ENCODE measurements at places on chromosomes 7 and 10.

GRCh38 chr7:102933763-102934162 is 21.0 kb downstream of the LRRC17 start:
- DNase-seq = no peak

DNA sequence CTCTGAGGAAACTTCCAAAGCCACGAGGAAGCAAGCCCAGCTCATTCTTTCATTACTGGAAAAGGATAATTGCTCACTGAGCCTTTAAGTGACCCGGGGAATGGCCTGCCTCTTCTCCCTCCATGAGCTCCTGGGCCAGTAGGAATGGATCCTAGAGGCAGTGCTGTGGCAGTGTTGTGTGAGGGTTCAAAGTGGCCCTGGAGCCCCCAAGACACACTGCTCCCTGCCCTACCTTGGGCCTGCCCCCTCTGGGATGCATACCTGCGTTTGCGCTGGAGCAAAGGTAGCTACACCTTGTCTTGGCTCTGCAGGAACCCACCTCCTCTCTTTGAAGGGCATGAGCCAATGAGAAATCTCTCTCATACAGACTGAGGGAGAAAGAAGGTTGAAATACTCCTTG is 115.8 kb upstream of the ANLN start:
- no peak for DNase-seq

DNA sequence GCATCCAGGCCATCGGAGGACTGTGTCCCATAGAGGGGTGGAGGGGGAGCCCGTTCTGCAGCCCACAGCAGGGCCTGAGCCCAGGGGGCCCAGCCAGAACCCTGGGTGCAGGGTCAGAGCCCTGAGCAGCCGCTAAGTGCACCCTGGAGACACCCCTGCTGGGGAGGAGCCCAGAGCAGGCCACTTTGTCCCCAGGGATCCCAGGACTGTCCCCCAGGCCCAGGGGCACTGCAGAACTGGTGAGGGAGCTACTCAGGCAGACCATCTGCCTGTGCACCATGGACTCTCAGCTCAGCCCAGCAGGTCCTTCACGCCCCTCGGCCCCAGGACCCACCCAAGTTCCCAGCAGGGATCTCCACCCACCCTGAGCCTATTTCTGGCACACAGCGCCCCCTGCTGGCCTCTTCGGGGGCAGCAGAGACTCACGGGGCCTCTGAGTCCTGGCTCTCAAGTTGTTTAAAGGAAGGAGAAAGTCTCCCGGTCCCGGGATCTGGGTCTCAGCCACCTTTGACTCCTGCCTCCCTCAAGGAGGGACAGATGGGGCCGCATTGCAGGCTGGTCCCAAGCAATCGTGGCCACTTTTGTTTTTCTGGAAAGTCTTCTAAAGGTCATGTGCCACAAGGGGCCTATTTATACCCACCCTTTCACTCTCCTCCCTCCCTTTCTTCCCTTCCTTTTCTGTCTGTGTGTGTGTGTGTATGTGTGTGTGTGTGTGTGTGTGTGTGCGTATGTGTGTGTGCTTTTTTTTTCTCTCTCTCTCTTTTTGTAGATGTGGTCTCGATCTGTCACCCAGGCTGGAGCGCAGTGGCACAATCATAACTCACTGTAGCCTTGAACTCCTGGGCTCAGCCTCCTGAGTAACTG is 90.3 kb downstream of the MYL10 start:
- peak; percentile 1 for DNase-seq

- DNase-seq = no peak
Measured at GRCh38 chr10:61779950-61780659, 117.4 kb downstream of the CABCOCO1 start.

DNA sequence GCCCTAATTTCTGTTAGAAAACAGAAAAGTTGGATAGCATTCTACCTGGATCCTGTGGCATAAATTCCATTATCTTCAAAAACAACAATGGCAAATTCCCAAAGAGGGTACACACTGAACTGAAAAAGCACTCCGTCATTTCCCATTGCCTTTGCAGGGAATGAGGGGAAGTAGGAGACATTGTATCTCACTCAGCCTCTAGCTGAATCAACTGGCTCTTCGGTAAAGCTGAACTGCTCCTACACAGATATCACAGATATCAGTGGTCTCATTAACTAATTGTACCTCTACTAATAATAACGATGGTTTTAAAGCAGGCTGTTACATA is 64.2 kb upstream of the PRKAR2B start:
- no peak for DNase-seq

DNA sequence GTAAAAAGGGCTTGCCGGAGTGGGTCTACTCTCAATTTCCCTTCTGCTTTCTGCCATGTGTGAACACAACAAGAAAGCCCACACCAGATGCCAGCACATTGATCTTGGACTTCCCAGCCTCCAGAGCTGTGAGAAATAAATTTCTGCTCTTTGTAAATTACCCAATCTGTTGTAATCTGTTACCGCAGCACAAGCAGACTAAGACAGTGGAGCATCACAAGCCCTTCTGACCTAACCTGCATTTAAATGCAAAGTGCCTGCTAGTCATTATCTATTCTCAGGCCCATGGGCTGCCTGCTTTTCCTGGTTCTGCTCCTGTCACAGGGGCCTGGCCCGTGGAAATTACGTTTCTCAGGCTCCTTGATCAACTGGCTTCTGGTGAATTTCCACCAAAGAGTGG is 199.3 kb upstream of the AUTS2 start:
- DNase-seq = no peak

GRCh38 chr7:6271060-6271658 is 1.3 kb downstream of the CYTH3 start:
- peak; percentile 21 for DNase-seq

DNA sequence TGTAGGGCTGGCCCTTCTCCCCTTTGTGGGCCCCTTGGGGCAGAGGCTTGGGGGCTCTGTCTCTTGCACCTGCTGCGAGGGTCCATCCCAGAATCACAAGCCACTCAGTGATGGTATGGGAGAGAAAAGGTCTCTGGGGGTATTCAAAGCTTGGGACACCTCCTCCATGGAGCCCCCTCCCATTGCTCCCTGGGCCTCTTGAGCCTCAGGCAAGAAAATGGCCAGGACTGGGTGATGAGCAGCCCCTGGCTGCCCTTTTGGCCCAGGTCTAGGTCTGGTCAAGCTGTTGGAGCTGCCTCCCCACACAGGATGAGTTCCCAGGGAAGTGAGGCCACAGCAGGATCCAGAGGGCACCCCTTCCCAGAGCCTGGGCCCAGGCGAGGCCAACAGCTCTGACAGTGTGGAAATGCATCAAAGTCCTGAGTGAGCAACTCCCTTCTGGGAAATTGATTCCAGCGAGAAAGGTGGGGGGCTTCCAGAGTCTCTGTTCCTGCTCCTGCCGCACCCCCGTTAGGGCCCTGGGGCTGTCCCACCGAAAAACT is 3.4 kb upstream of the MYL7 start:
- no peak for DNase-seq

DNA sequence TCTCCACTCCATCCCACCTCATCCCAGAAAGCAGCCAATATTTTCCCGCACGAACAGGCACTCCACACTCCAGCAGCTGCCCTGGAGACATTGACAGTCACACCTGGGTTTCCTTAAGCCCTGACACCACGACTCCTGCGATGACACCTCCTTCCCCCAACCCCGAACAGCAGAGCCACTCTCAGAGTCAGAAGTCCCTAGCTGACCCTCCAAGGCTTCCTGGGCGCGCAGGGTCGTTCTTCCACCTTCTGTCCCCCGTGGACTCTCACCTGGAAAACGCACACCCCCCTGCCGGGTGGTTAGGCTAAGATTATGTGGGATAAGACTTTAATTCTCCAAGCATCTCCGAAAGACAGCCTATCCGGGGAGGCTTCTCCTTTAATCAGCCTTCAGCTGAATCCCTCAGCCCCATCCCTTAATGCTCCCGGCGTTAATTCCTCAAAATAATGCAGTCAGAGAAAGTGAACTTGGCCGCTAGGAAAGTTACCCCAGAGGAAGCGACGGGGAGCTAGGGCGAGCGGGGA is 1.1 kb downstream of the DENND11 start:
- no peak for DNase-seq

- no peak for DNase-seq
Measured at GRCh38 chr10:114181971-114182370, 2.8 kb downstream of the TDRD1 start.

- no peak for DNase-seq
Measured at GRCh38 chr7:127976738-127977120, 54.5 kb downstream of the LRRC4 start.

DNA sequence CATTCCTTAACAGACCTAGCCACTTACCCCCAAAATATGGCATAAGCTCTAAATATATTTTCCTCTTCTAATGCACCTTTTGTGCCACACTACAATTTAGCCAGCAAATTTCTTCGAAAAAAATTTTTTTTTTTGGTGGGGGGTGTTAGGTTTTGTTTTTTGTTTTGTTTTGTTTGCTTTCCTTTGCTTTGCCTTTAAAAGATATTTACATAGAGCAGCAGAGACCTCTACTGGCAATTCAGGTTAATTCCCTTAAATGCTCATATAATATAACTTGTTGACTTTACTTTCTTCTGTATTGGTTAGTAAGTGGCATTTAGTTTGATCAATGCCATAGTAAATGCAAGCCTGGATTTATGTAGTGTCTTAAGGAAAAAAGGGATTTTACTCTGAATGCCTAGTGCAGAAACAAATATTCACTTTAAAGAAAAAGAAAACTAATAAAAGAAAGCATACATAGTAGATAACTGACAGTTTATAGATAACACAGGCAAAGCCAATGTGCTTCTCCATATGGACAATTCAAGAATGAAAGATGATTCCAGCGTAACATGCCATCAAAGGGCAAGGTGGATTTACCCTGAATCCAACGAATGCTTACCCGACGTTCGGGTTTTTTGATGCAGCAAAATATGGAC is 1250.6 kb downstream of the GATA3 start:
- peak; percentile 1 for DNase-seq

DNA sequence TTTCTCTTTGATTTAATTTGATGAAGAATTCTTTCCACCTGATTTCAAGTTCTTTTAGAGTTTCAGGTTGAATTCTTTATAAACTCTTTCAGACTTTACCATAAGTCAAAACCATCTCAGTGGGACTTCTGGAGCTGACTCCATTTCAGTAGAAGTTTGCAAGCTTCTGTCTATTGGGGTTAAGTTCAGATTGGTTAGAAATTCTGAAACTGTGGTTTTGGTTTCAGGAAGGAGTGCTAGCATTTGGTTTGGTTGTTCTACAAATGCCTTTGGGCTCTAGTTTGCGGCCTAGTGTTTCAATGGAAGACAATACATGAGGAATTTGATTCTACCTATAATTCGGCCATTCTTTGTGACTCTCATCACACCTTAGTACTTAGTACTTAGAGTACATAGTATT is 176.8 kb upstream of the RHOBTB1 start:
- no peak for DNase-seq

GRCh38 chr10:30536578-30536977 is 93.0 kb downstream of the LYZL2 start:
- peak; percentile 62 for DNase-seq

GRCh38 chr7:131327049-131327625 is 539 bp upstream of the MKLN1 start:
- peak; percentile 86 for DNase-seq

GRCh38 chr10:96491303-96491702 is 22.4 kb downstream of the TLL2 start:
- peak; percentile 35 for DNase-seq

DNA sequence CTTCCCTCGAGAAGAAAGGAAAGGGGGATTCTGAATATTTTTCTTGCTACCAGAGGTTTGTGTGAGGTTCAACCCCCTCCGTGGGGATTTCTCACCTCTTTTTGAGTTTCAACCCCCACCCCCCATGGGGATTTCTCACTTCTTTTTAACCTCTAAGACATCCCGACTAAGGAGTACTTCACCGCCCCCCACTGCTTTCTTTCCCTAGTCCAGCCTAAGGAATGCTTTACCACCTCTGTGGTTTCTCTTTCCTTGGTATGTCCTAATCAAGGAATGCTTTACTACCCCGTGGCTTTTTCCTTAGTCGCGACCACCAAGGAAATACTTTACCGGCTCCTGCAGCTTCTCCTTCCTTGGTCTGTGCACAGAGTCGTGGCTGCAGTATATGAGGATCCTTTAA is 149.4 kb downstream of the LYZL1 start:
- DNase-seq = no peak

- no peak for DNase-seq
Measured at GRCh38 chr7:128830231-128831177, at the start of gene FLNC. FLNC (plus strand) TSS chr7:128830406; CDS start chr7:128830638, 232 bp downstream.

- DNase-seq = peak; percentile 42
Measured at GRCh38 chr7:106057962-106058927, 53.9 kb downstream of the SYPL1 start.

All from NCI-H510A treated with DMSO at 0.1 percent for 48 hours (cell line).